Fibroblast of skin of right biceps (primary cell): ENCODE measurements at places on chromosomes 1 and 21.

GRCh38 chr1:7989762-7990428 is 28.4 kb downstream of the PARK7 start:
- DNase-seq, result peak; percentile 10

DNA sequence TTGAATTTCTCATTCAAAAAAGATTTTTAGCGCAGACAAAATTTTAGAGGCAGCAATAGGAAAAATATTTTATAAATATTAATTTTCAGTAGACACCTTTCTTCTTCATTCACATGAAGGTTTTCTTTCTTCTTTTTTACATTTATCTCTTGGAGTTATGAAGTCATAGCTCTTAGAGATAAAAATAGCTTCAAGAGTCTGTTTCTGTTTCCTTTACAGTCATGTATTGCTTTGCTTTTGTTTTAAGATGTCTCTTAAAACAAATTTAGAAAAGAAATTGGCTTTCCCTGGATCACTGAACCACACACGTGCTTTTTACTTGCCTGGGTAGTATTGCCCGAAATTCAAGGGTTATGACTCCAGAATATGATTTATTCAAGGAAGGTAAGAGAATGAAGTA is 369.9 kb upstream of the LRRC7 start:
- DNase-seq, result no peak

GRCh38 chr21:28714777-28715464 is 277.8 kb downstream of the LTN1 start:
- peak; percentile 93 for DNase-seq

- DNase-seq, result no peak
Measured at GRCh38 chr1:173714441-173714758, 381 bp upstream of the KLHL20 start.

GRCh38 chr21:30251781-30252180 is 31.0 kb downstream of the KRTAP24-1 start:
- DNase-seq, result peak; percentile 9

DNA sequence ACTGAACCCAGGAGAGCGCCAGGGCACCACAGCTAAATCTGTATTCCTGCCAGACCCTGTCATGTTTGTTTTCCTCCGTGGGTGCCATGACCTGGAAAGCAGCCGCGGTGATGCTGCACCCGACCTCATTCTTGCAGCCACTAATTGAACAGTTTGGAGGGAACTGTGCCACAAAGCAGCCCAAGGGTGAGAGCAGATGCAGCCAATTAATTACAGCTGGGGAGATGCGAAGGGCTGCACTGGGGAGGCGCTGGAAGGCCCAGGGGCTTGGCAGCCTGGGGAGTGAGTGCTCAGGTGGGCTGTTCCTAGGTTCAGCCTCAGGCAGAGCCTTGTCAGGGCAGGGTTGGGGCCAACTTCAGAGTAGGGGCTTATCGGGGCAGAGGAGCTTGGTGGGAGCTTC is 158.4 kb upstream of the CD34 start:
- no peak for DNase-seq

DNA sequence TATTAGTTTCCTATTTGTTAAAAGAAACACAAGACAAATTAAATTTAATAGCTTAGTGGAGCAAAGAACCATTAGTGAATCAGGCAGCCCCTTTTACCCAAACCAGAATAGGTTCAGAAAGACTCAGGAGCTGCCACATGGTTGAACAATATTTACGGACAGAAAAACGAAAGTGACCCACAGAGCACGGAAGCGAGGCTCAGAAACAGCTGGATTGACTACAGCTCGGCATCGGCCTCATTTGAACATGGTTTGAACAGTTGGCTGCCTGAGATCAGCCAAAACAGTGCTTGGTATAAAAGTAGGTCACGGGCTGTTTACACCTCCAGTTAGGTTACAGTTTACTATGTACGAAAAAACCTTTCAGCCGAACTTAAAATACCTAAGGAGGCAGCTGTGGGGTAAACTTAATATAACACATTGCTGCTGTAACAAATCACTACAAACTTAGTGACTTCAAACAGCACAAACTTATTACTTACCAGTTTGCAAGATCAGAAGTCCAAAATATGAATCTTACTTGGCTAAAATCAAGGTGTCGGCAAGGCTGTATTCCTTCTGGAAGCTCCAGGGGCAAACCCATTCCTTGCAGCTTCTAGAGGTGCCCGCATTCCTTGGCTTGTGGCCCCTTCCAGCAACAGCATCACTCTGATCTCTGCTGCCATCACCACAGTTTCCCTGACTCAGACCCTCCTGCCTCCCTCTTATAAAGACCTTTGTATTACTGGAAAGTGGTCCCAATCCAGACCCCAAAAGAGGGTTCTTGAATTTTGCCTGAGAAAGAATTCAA is 11.8 kb downstream of the PADI4 start:
- DNase-seq, result no peak

GRCh38 chr1:220451532-220451931 is 76.4 kb upstream of the MARK1 start:
- DNase-seq, result no peak

GRCh38 chr21:44421901-44422840 is 33.1 kb upstream of the LRRC3 start:
- DNase-seq, result no peak

DNA sequence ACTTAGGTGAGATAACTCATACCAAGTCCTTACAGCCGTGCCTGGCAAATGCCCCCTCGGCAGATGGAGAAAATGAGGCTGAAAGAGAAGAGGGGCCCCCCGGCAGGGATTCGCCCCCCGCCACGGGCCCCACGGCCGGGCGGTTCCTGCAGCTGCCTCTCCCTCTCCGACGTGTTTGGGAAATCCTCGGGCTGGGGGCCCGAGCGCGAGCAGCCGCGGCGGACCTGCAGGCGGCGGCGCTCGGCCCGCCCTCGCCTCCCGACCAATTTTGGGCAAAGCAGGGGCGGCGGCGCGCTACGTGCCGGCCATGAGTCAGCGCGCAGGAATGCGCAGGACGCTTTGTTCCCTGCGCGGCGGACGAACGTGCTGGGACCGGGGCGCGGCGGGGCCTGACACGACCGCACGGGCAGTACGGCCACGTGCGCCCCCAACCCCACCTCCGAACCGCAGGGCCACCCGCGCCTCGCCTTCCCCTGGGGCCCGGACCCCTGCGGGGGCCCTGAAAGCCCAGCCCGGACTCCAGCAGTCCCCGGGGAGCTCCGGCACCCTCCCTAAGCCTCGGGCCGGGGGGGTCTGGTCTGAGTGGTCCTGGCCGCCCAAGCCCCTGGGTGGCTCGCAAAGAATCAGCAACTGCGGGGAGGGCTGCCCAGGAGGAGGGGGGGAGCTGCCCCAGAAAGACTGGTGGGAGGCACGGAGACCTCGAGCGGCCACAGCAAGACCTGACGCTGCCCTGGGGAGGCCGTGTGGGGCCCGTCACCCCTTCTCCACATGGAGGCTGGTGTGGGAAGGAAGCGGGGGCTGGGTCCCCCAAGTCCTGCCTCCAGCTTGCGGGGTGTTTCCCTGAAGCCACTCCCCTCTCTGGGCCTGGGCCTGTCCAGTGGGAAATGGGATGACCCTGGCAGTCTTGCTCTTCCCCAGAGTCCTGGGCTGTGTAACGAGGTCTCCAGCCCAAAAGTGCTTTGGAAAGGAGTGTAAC is 11.9 kb upstream of the EDN2 start:
- DNase-seq, result peak; percentile 94

DNA sequence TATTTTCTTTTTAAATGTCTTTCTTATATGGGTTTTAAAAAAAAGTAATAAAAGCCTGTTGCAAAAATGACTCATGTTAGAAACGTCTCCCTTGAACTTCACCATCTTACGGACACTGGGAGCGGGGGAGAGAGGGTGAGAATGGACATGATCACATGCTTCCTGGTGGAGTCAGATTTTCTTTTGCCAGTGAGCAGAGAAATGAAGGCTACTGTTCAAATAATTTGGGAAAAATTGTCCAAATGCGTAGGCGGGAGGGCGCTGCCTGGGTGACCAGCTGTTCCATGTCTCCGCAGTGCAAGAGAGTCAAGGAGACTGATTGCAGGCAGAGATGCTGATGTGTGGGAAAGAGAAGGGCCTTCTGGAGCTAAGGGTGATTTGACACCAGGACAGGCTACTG is 23.1 kb downstream of the EIF2D start:
- DNase-seq, result peak; percentile 87

GRCh38 chr1:66172272-66172671 is 361.7 kb upstream of the SGIP1 start:
- no peak for DNase-seq

- DNase-seq, result no peak
Measured at GRCh38 chr1:223203034-223203408, 60.0 kb upstream of the TLR5 start.

GRCh38 chr21:26047279-26047967 is 123.1 kb downstream of the APP start:
- no peak for DNase-seq

DNA sequence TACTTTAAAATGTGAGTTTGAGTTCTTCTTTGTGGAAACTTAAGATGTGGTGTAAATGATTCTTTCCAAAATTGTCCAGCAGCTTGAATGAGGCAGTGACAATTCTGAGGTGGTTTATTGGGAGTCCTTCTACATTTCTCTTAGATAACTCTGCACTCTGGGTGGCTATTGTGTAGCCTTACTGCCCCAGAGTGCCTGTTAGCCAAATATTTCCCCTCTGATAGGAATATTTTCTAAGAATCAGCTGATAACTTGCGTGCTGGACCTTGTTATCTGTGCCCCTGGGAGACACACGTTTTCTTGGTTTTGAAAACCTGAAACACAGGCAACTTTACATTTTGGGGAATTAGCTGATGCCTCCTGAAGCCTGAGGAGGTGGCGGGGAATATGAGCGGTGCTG is 91.6 kb downstream of the CD247 start:
- DNase-seq, result no peak

DNA sequence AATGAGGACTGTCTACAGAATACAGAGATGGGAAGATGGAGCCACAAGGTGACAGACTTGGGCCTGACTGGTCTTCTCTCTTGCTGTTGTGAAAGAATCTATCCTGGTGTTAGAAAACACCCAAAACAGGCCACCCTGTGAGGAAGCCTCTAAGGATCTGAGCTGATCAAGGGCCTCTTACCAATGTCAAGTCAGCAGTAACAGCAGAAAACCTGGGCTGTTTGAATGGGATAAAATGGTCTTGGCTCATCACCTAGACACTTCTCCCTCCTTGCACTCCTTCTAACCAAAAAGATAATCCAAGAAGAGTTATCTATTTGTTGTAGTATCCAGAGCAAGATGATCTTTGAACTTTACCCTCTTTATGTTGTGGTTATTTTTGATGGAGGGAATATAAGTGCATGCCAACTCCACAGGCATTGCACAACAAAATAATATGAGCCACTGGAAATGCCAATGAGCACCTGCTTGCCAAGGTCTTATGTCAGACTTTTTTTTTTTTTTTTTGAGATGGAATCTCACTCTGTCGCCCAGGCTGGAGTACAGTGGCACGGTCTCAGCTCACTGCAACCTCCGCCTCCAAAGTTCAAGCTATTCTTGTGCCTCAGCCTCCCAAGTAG is 32.8 kb upstream of the ZNF281 start:
- no peak for DNase-seq
